NCI-H460 (cell line): ENCODE measurements at places on chromosomes 11 and 22. TPM values are rescaled to one million over a fixed set of nuclear protein-coding genes. Genes with fewer than 3 reads are reported as not detected.

- no peak for DNase-seq
These were observed 858.7 kb upstream of the CHORDC1 start for GRCh38 chr11:91081440-91082043.

DNA sequence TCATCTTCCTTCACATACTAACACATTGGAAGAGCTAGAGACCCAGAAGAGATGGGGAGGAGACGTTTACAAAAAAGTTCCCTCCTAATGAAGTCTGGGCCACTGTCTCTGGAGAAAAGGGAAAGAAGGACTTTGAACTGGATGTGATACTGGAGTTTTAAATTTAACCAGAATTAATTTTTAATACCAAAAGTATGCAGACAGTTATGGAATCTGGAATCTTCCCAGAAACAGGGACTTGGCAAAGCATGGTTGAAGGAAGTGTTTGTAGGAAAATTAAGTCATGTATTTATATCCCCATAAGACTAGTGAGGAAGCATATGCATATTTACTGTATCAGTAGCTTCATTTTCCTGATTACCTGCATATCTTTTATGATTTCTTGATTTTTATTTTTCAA lies 215.5 kb downstream of the TTC28 start:
- DNase-seq: no peak

DNA sequence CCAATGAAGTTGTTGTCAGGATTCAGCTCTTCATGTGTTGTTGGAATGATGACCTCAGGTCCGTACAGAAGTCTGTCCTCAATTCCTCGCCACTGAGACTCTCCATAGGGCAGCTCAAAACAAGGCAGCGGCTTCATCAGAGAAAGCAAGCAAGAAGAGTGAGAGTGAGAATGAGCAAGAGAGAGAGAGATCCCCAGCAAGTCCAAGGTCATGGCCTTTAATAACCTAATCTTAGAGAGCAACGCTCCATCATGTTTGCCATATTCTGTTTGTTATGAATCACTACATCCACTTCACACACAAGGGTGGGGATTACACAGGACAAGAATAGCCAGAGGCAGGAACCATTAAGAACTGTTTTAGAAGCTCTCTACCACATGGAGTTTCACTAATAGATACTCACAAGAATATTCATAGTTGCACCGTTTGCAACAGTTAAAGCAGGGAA lies 23.3 kb upstream of the MMP7 start:
- DNase-seq: no peak

The GAL3ST1 gene
- total RNA-seq: 0.30 TPM in 1 of 2 replicates, not detected in the other

The OR51B4 gene
- not detected in 2 replicates for total RNA-seq

GRCh38 chr22:17627961-17628405 lies 566 bp downstream of the ATP6V1E1 start:
- no peak for DNase-seq

DNA sequence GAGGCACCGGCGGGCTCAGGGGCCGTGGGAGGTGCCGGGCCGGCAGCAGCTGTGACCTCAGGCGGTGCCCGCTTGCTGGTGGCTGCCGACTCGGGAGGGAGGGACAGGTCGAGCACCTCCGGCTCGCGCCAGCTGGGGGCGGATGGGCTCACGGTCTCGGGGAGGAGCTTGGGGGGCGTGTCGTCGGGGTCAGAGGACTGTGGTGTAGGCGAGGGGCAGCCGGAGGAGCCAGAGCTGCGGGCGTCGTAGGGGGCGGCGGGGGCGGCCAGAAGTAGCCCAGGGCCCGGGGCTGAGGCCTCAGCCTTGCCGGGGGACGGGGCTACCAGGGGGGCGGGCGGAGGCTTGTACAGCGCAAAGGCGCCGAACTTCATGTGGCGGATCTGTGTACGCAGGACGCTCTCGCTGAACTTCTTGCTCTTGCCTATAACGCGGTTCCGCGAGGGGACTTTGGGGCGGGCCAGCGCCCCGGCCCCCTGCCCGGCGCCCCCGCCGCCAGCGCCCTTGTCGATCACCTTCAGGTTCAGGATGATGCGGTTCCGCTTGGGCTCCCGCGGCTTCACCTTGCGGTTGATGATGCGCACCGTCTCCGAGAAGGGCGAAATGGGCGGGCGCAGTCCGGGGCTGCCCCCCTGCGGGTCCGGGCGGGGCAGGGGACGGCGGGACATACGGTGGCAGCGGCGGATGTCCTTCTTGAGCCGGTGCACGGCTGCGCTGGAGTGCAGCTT lies 5.5 kb downstream of the CBX6 start:
- DNase-seq: no peak

The HEPN1 gene
- total RNA-seq: not detected in 2 replicates

- no peak for DNase-seq
These were observed 6.3 kb downstream of the EHF start for GRCh38 chr11:34627197-34627596.

DNA sequence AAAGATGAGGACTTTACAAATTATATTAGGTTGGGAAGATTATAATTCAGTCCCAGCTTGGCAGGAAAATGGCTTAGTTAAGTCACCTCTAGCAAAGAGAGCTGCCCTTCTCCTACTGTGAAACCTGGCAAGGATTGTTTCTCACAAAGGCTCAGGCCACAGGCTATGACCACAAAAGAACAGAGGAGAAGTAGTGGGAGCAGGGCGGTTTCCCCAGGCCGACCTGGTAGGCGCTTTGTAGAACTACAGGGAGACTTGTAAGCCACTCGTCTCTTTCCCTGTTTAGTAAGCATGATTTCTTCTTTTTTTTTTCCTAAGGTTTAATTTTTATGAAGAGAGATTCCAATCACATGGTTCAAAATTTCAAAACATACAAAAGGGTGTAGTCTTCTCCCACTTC lies 4.6 kb downstream of the SNAP29 start:
- no peak for DNase-seq

DNA sequence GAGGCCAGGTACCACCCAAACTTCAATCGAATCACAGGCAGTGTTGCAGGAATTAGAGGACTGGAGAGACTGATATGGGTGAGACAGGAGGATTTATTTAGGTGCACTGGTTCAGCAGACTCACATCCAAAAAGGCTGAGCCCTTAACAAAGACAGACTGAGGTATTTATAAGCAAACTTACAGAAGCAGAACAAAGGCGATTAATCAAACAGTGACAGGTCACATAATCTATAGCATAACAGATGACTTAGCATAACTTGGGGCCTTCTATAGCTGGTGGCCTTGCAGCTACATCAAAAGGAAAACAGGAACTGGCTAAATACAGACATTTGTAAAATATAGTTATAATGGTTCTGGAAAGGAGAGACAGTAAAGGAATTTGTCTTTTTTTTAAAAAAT lies 2.1 kb downstream of the APOBEC3B start:
- DNase-seq: no peak

DNA sequence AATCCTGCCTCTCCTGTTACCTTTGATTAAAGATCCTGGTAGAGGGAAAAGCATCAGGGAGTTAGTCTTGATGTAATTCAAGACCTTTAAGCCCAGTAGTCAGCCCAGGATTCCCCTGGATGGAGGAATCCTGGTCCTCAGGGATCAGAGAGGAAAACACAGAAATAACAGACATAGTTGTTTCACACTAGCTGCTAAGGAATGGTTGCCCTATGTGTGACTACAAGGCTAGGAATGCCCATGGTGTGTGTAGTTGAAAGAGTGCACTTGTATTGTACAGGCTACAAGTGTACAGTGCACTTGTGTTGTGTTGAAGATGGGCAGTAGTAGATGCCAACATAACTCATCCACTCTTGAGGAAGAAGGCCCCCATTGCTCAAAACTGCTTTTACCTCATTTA lies 226.8 kb downstream of the AASDHPPT start:
- no peak for DNase-seq

The OR8G5 gene
- total RNA-seq: not detected in 2 replicates

DNA sequence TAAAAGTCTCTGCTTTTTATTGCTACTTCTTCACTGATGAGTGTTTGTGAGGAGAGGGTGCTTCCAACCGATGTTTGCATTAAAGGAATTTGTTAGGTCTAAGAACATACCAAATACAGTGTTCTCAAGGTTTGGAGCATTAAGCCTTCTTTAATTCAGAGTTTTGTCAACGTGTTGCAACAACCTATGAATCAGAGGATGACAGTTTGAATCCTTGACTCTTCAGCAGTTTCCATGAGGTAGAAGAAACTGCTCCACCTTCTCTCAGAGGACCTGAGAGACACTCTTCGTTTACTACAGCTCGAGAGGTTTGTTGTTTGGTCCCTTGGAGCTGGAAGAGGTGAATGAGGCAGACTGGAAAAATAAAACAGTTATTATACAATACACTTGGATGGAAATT lies 55.7 kb downstream of the NCAM1 start:
- DNase-seq: no peak

GRCh38 chr11:123770712-123771111 lies 16.4 kb upstream of the OR6X1 start:
- no peak for DNase-seq

- no peak for DNase-seq
These were observed 44.0 kb downstream of the TP53I11 start for GRCh38 chr11:44906649-44907048.

The ARHGAP20 gene
- 0.09 TPM in 1 of 2 replicates, not detected in the other for total RNA-seq

The CCDC73 gene
- 0.12 TPM in 1 of 2 replicates, not detected in the other for total RNA-seq

DNA sequence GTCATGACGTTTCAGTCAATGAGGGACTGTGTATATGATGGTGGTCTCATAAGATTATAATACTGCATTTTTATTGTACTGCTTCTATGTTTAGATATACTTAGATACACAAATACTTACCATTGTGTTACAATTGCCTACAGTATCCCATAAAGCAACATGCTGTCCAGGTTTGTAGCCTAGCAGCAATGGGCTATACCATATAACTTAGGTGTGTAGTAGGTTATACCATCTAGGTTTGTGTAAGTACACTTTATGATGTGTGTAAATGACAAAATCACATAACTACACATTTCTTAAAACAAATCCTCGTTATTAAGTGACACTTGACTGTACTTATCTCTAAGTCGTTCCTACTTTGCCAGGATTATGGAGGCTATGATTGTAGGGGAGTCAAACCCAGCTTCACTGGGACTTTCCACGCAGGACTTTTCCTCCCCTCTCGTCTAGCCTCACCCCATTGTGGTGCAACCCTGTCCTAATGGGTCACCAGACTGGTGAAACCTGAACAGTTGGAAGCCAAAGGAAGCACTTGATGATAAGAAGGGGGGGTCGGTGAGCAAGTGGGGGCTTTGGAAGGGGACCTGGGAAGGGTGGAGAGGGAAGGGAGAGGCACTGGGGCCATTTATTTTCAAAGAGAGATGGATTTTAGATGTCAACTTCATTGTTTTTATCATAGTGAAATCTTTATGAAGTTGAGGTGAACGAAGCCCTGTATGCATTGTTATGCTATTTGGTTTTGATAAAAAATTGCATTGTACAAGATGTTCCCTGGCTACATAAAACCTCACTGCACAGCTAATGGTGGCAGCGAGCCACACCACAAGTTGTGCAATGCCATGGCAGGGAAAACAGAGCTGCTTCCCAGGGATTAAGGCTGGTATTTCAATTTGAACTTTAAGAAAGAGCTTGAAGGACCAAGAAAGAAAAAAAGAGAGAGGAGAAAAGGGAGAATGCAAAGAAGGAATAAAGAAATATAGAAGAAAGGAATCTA lies 129.1 kb downstream of the EHF start:
- DNase-seq: peak; percentile 76

The RFPL2 gene
- total RNA-seq: 0.30 and 0.63 TPM in 2 replicates

GRCh38 chr11:12200991-12201985 lies 90.9 kb downstream of the MICAL2 start:
- DNase-seq: no peak

GRCh38 chr11:94279996-94280395 lies 24.4 kb upstream of the IZUMO1R start:
- no peak for DNase-seq

The PIWIL4 gene
- 0.09 and 0.25 TPM in 2 replicates for total RNA-seq

GRCh38 chr11:61543606-61544306 lies 35.2 kb downstream of the LRRC10B start:
- DNase-seq: no peak

DNA sequence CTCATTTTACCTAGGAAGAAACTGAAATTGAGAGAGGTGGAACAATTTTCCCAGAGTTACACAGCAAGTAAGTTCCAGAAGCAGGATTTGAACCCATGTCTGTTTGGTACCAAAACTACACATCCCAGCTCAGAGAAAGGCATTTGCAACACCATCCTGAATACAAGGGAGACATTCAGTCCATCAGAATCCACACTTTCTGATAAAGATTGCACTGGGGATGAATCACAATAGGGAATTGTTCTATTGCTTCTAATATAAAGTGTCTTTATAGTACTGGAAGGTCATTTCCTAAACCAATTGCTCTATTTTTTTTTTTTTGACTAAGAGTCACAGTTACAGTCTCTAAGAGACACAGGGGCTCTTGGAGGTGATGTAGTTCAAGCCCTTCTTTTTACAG lies 208.1 kb upstream of the CADM1 start:
- DNase-seq: no peak

- DNase-seq: peak; percentile 15
These were observed 63.2 kb downstream of the GRIA4 start for GRCh38 chr11:105673089-105673488.

- DNase-seq: no peak
These were observed 15.0 kb downstream of the AASDHPPT start for GRCh38 chr11:106092446-106092845.

The TXN2 gene
- 25.0 and 29.9 TPM in 2 replicates for total RNA-seq
